Subcutaneous adipose tissue (tissue), 4 donors: ENCODE measurements at places on chromosomes 13 and 19. TPM values are rescaled to one million over a fixed set of nuclear protein-coding genes. Genes with fewer than 3 reads are reported as not detected.

Gene FXYD3
- 2.0 TPM for total RNA-seq

Gene CPAMD8
- total RNA-seq, result 3.7 TPM

Gene ZNF506
- total RNA-seq, result 31.4 TPM

Gene TEX101
- total RNA-seq, result not detected

Gene ZNF433
- total RNA-seq, result 2.9 TPM
